ENCODE measurements at places on chromosomes 2 and 18.
A peak's percentile ranks its signal among the peaks of the same experiment; 100 is the strongest.

GRCh38 chr2:240229603-240230235, 89.3 kb upstream of the OTOS start:
- no peak overlapping the region for H3K4me3 ChIP-seq
- no peaks in the 10 kb centered on the region for H3K27me3 ChIP-seq
- H3K4me1 ChIP-seq, result no peaks in the 10 kb centered on the region
- H3K27ac ChIP-seq, result no peak overlapping the region

DNA sequence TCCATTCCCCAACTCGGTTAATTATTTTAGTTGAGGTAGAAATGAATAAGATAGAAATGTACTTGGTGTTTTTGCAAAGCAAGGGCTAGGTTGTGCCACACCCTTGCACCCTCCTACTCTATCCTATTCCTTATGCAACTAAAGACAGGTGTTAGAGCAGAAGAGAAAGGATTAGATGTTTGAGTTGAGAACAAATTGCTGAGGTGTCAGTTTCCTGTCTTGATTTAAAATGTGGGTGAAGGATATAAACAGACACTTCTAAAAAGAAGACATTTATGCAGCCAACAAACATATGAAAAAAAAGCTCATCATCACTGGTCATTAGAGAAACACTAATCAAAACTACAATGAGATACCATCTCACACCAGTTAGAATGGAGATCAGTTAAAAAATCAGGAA, 1256.2 kb downstream of the CNTNAP5 start:
- no peaks in the 10 kb centered on the region for H3K4me1 ChIP-seq
- H3K4me3 ChIP-seq, result no peak overlapping the region
- H3K36me3 ChIP-seq, result no peaks in the 10 kb centered on the region
- H3K27ac ChIP-seq, result no peak overlapping the region
- no peak for DNase-seq
- H3K27me3 ChIP-seq, result no peaks in the 10 kb centered on the region

DNA sequence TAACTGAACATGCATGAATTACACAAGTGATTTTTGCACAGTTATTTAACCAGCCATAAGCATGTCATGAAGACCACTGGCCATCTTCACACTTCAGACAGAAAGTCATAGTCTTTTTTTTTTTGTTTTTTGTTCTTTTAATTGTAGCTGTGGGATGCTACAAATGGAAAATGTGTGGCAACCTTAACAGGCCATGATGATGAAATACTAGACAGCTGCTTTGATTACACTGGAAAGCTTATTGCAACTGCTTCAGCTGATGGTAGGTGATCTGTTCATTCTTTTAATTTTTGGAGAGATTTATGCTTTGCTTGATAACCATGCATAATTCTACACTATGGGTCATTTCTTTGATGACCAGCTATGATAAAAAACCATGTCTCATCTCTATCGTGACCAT, 35.6 kb downstream of the DAW1 start:
- no peak overlapping the region for H3K27ac ChIP-seq
- H3K4me3 ChIP-seq, result no peak overlapping the region
- H3K4me1 ChIP-seq, result no peaks in the 10 kb centered on the region
- no peaks in the 10 kb centered on the region for H3K27me3 ChIP-seq

DNA sequence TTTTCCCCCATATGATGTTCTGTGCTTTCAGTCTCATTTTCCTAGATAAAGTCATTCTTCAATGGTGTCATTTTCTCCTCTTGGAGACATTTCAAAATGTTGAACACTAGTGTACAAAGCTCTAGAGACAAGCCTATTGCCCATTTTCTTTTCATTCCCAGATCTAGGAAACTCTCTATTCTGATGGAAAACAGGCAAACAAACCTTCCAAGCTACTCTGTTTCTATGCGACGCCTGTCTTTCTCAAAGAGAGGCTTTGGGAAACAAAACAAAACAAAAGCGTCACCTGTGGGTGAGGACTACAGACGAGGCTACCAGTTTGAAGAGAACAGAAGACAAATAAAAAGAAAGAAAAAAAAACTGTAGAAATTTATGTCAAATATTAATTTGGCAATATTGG, 311.0 kb downstream of the CBLN2 start:
- no peak for DNase-seq
- no peaks in the 10 kb centered on the region for H3K4me1 ChIP-seq

GRCh38 chr2:10501980-10502802, 54.1 kb upstream of the ODC1 start:
- H3K36me3 ChIP-seq, result no peaks in the 10 kb centered on the region
- peak overlapping the region; percentile 25 for H3K27ac ChIP-seq
- H3K27me3 ChIP-seq, result peaks cover 5% of the 10 kb centered on the region
- no peak for DNase-seq

DNA sequence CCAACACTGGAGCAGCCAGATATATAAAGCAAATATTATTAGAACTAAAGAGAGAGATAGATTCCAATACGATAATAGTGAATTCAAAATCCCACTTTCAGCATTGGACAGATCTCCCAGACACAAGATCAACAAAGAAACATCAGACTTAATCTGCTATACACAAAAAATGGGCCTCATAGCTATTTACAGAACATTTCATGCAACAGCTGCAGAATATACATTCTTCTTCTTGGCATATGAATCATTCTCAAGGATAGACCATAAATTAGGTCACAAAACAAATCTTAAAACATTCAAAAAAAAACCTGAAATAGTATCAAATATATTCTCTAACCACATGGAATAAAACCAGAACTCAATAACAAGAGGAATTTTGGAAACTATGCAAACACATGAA, 23.8 kb upstream of the BAZ2B start:
- no peak overlapping the region for H3K4me3 ChIP-seq
- no peaks in the 10 kb centered on the region for H3K36me3 ChIP-seq
- H3K27ac ChIP-seq, result no peak overlapping the region

- H3K4me1 ChIP-seq, result peaks cover 5% of the 10 kb centered on the region
- H3K27me3 ChIP-seq, result no peaks in the 10 kb centered on the region
- H3K27ac ChIP-seq, result peak overlapping the region; percentile 13
- DNase-seq, result no peak
Observed at GRCh38 chr18:48002933-48003365, 72.5 kb upstream of the SMAD2 start.

Measured in activated CD4-positive, alpha-beta T cell treated with anti-CD3 and anti-CD28 coated beads, Interleukin-2, amount 10 ng/mL, durations not matched to agents 7 days and 5 days (primary cell).